Activated CD4-positive, alpha-beta T cell treated with anti-CD3 and anti-CD28 coated beads for 36 hours (primary cell): ENCODE measurements at places on chromosomes 1 and 21. TPM values are rescaled to one million over a fixed set of nuclear protein-coding genes. Genes with fewer than 3 reads are reported as not detected.

DNA sequence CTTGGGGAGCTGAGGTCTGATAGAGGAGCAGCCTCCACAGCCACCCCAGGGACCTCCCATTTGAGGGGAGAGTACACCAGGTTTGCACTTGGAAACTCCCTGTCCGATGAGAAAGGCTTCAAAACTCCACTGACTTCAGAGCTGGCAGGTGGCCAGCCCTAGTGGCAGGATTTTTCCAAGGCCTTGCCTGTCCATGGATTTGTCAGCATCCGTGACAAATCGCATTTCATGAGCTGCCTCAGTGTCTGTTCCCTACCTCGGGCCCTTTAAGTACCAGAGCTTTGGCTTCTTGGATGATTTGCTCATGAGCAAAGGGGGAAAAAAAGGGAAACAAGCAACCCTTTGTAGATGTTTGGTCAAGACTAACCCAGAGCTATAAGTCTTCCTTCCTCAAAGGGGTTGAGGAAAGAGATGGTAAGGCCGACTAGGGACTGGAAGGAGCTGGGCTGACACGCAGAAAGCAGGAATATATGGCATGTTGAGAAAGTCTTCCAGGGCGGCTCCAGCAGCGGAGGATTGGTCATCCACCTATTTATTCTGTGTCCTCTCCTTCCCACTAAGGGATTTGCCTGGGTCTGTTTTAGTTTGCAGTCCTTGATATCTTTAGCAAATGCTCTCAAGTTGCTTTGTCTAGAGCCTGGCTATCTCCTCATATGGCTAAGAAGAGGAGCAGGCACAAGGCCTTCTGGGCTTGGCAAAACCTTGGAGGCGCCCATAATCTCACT is 2.7 kb upstream of the HSPG2 start:
- no peak for DNase-seq

- DNase-seq, result no peak
Observed at GRCh38 chr1:190452272-190452848, 25.3 kb downstream of the BRINP3 start.

The ANKRD35 gene
- total RNA-seq, result 0.55 TPM

The SPRR5 gene
- not detected for total RNA-seq

The LRRIQ3 gene
- total RNA-seq, result 1.9 TPM

The RXFP4 gene
- not detected for total RNA-seq
